Myometrial cell (primary cell): ENCODE measurements at places on chromosomes 6 and 20. TPM values are rescaled to one million over a fixed set of nuclear protein-coding genes. Genes with fewer than 3 reads are reported as not detected.

SLC22A2 gene
- not detected in 2 replicates for total RNA-seq

TJAP1 gene
- total RNA-seq: 21.4 and 38.6 TPM in 2 replicates

RPL10A gene
- total RNA-seq: 1,721 and 1,815 TPM in 2 replicates

PRDM13 gene
- total RNA-seq: not detected in 2 replicates

TPD52L2 gene
- total RNA-seq: 192 and 206 TPM in 2 replicates

ELOVL2 gene
- total RNA-seq: not detected in 2 replicates

HLA-DQA1 gene
- not detected in 2 replicates for total RNA-seq
